Stimulated activated CD4-positive, alpha-beta T cell treated with anti-CD3 and anti-CD28 coated beads, Interleukin-2, amount 100 ng/mL, for 24 hours (primary cell): ENCODE measurements at places on chromosomes 2 and 18.

- DNase-seq: no peak
These were observed 69.5 kb upstream of the CHRNA1 start for GRCh38 chr2:174833737-174834136.

GRCh38 chr2:178284613-178285286, 90.4 kb downstream of the OSBPL6 start:
- no peak for DNase-seq

- DNase-seq: no peak
These were observed 6.5 kb upstream of the LOXHD1 start for GRCh38 chr18:46663539-46663938.

GRCh38 chr2:118055512-118056164, 32.6 kb upstream of the INSIG2 start:
- DNase-seq: no peak
